ENCODE measurements at places on chromosomes 5 and 9.

DNA sequence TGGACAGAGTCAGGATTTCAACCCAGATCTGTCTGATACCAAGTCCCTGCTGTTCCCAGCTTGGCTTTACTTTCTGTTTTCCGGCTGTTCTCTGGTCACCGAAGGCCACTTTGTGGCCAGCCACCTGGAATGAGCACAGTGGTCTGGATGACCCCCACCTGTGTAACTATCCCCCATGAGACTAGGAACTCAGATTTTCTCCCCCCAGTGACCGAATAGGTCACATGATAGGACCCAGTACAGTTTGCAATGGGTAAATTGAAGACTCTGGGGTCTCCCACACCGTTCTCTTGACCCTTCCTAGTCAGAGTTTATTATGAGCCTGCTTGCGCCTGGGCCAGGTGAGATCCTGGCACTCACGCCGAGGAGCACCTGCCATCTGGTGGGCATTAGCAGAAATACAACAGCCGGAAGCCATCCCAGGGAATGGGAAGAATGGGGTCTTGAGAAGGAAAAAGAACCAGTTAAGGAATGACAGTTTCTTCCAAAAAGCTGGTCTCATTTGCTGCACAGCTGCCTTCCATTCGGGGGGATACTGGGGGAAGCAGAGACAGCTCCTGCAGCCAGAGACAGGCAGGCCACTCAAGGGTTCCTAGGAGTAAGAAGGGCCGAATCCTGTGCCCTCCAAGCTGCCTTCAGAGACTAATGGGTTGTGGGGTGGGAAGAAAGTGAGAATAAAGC lies 7.1 kb downstream of the PHYHD1 start:
- no peak for DNase-seq

- DNase-seq: no peak
These were observed 16.5 kb downstream of the BRD3 start for GRCh38 chr9:134051319-134051718.

GRCh38 chr5:15806613-15807012 lies 306.6 kb downstream of the FBXL7 start:
- no peak for DNase-seq

- no peak for DNase-seq
These were observed 7.7 kb downstream of the RAPGEF6 start for GRCh38 chr5:131627207-131627865.

- DNase-seq: peak; percentile 6
These were observed at the start of gene ZFP2 for GRCh38 chr5:178895615-178896571. TSS of gene ZFP2 (plus strand) at chr5:178895913. CDS start at chr5:178931314, 35,401 bp downstream.

DNA sequence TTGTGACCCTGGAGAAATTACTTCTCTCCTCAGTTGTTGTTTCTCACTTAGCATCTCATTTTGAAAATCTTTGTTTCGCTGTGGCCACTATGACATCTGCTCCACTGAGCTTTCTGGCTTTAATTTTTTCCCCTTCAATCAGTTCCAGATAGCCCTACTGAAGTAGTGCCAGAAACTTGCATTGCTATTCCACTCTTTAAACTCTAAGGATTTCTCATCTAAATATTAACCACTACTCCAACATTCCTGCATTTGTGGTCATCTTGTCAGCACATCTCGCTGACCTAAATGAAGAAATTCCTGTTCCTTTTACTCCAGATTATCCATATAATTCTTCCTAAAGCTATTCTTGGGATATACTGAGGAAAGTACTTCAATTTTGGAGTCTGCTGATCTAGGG lies 15.3 kb upstream of the NOL6 start:
- no peak for DNase-seq

- DNase-seq: no peak
These were observed 64.3 kb downstream of the DTWD2 start for GRCh38 chr5:118924006-118924389.

GRCh38 chr5:139410121-139410992 lies 6.5 kb upstream of the SPATA24 start:
- DNase-seq: no peak

GRCh38 chr9:91477106-91477505 lies 53.5 kb upstream of the NFIL3 start:
- DNase-seq: no peak

DNA sequence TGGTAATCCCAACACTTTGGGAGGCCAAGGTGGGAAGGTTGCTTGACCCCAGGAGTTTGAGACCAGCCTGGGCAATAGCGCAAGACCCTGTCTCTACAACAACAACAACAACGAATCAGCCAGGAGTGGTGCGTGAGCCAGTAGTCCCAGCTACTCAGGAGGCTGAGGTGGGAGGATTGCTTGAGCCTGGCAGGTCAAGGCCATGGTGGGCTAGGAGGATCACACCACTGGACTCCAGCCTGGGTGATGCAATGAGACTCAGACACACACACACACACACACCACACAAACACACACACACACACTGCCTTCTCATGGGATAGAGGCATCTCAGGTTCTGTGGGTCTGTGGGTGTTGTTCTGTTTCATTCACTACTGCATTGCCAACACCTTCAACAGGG lies 115.0 kb downstream of the DCP2 start:
- DNase-seq: no peak

- DNase-seq: no peak
These were observed 77.3 kb downstream of the AMBP start for GRCh38 chr9:114000671-114001409.

DNA sequence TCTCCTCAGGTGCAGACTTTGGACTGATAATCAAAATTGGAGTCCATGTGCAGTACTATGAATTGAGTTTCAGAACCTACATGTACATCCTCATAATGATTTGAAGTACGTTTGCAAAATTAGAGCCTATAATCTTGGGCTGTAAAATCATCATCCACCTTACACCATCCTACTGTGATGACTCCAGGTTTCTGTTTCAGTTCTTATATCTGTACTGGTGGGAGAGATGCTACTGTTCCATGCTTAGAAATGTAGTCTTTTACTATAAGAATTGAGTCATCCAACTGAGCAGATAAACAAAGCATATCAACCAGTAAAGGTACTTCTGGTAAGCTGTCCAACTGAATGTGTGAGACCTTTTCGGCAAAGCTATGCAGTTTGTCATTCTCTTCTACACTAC lies 586.3 kb upstream of the FAM174A start:
- no peak for DNase-seq

- DNase-seq: peak; percentile 4
These were observed 32.5 kb downstream of the FAM240B start for GRCh38 chr9:38687389-38687842.

GRCh38 chr5:159883522-159883950 lies 32.7 kb upstream of the ADRA1B start:
- no peak for DNase-seq
